ENCODE measurements at places on chromosomes 1 and 21.

DNA sequence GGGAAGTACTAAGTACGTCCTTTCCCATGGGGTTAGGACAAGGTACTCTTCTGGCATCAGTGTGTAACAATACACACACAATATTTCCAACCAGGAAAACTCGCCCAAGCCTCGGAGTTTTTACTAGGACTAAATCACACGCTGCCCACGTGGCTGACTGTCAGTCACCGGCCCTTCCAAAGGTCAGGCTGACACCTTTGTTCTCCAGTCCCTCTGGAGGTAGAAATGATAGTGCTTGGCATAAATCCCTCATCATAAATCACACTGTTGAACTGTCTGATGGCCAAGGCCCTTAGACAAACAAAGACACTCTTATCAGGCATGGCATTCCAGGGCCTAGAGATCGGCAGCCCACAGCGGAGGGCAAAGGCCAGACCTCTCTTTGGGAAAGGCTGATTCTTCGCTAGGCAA lies 16.9 kb upstream of the SLAMF9 start:
- DNase-seq = no peak

DNA sequence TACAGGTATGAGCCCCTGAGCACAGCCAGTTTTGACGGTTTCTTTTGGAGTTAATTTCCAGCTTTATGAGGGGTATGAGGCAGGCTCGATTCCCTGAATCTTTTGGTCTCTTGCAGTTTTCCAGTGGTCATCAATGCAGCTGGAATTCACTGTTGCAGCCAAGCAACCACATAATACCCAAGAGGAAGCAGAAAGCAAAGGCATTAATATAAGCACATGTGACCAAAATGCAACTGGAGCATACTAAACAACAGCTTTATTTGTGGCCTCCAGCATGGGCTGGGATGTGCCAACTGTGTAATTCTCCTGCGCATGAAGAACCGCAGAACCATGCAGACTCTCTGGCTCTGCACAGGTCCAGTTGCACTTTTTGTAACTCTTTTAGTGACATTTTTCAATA lies 33.0 kb downstream of the DSCAM start:
- DNase-seq = no peak

DNA sequence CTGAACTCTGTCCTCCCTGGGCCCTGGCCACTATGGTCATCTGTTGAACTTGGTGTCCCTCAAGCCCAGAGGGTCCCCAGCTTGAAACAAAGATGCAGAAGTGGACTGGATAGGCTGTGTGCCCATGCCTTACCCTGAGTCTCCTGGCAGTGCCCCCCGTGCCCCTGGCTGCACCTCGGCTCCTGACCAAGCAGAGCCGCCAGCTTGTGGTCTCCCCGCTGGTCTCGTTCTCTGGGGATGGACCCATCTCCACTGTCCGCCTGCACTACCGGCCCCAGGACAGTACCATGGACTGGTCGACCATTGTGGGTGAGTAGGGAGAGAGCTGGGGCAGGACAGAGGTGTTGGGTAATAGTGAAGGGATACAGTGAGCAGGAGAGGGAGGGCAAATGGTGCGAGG lies 10.7 kb downstream of the TIE1 start:
- no peak for DNase-seq

DNA sequence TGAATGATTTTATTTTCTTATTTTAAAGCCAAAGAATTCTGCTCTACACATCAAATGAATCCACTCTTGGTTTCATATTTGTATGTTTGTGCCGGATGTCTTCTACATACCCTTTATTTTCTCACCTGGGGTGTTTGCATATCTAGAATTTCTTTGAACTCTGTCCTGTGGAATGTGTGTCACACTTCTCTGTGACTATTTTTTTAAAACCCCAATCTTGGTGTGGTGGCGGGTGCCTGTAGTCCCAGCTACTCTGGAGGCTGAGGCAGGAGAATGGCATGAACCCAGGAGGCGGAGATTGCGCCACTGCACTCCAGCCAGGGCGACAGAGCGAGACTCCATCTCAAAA lies 35.4 kb downstream of the CENPF start:
- DNase-seq = no peak

DNA sequence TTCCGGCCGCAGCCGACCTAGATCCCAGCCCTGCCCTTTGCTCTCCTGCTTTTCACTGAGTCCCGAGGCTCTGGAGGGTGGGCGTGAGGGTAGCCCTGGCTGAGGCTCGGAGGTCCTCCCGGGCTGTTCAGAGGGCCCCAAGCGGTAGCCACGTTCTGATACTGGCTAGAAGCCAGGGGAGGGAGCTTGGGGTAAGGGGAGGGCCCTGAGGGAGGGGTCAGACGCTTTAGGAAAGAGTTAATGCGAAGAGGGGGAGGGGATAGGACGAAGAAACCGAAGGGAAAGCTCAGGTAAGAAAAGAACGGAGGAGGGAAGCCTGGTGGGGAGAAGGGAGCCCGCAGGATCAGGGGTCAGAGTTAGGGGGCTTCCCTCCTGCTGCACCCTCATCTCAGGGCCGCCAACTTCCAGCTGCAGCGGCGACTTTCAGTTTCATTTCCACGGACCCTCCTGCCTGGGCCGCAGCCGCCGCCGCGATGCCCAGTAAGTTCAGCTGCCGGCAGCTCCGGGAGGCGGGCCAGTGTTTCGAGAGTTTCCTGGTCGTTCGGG lies at the start of gene MOV10:
Gene MOV10 (plus strand): TSS at position 220 of the 546 bp plus-strand sequence. CDS start 254 bp downstream, at position 474.
- DNase-seq = peak; percentile 80

GRCh38 chr1:236103646-236104218 lies 38.6 kb upstream of the GPR137B start:
- peak; percentile 60 for DNase-seq

GRCh38 chr1:205229399-205229871 lies 1.7 kb downstream of the TMCC2 start:
- peak; percentile 98 for DNase-seq

- DNase-seq = no peak
Measured at GRCh38 chr1:44310006-44310405, 45.1 kb downstream of the ERI3 start.

DNA sequence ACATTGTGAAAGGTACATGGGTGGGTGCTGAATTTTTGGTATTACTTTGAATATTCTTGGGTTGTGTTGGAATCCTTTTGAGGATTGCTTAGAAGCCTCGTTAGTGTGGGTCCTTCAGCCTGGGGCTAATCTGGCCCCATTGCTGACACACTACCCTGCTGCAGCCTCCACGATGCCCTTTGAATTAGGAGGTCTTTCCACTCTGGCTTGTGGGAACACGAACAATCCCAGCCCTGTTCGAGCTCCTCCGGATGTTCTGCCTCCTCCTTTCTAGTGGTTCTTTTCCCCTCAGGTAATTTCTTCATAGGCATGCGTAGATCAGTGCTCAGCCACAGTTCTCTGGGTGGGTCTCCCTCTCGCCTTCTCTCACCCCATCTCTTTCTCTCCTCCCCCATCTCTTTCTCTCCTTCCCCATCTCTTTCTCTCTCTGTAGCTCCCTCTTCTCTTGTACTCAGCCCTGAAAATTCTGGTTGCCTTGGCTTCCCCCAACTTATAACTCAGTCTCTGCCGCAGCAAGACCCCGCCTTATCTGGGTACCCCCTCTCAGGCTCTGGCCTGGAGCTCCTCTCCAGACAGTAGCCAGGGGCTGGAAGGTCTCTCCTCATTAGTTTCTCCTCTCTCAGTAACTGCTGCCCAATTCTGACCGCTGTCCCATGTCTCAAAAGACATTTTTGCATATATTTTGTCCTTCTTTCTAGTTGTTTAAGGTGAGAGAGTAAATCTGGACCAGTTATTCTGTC lies 46.0 kb upstream of the SLC19A1 start:
- DNase-seq = peak; percentile 2

DNA sequence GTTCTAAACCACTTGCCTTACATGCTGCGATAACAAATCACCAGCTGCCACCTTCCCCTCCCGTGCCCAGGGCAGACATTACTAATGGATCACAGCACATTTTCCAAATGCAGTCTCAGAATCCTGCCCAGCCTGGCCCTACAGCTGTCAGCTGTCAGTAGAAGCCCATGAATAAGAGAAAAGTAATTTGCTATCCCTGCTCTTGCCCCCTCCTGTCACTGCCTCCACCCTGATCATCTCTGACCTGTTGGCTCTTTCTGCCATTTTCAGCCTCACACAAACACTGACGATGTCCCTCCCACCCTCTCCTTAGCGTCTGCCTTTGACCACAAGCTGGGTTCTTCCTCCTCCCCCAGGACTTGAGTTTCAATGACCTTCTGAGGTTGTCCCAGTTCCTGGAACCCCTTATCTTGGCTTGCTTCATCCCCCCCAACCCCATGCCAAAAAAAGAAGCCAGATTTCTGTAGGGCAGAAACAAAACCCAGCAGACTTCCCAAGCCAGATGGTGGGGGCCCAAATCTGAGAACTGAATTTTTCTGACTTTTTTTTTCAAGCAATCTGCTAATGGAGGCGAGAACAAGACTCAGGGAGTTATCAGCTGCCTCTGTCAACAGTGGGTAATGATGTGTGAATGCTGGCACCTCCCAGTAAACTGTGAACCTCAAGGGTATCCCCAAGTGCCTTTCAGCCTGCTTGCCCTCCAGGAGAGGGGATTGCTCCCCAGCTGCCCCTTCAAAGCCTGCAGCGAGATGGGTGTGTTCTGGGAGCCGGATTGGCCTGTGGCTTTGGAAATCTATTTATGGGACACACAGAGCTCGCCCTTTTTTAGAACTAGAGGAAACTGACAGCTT lies 216.5 kb upstream of the VAMP3 start:
- peak; percentile 77 for DNase-seq

GRCh38 chr1:21052034-21052433 lies 124.7 kb downstream of the EIF4G3 start:
- DNase-seq = no peak

- DNase-seq = no peak
Measured at GRCh38 chr1:228272331-228272791, 64.5 kb downstream of the OBSCN start.

- no peak for DNase-seq
Measured at GRCh38 chr1:119715542-119715941, 3.8 kb downstream of the PHGDH start.

DNA sequence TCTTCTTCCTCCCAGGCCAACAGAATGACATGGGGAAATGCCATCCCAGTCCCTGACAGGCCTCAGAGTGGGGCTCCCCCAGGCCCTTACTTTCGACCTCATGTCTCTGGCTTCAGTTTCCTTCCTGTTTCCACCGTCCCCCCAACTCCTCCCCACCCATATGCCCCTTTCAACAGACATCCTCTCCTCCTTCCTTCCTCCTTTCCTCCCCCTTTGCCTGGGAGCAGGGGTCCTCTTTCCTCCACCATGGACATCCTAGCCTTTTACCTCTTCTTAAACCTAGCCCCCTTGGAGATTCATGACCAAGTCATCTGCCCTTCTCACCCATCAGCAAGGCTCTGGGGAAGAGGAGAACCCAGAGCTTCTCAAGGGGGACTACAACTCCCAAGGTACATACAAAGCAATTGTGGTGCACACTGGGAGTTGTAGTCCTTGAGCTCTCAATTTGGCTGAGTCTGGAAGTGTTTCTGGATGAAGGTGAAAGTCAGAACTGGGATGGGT lies 4.0 kb downstream of the ZBTB7B start:
- DNase-seq = peak; percentile 51

GRCh38 chr1:51061231-51061918 lies 40.7 kb upstream of the C1orf185 start:
- DNase-seq = no peak

GRCh38 chr1:32684167-32684811 lies 18.3 kb downstream of the SYNC start:
- no peak for DNase-seq

- no peak for DNase-seq
Measured at GRCh38 chr1:109228167-109228566, 14.4 kb downstream of the SARS1 start.

DNA sequence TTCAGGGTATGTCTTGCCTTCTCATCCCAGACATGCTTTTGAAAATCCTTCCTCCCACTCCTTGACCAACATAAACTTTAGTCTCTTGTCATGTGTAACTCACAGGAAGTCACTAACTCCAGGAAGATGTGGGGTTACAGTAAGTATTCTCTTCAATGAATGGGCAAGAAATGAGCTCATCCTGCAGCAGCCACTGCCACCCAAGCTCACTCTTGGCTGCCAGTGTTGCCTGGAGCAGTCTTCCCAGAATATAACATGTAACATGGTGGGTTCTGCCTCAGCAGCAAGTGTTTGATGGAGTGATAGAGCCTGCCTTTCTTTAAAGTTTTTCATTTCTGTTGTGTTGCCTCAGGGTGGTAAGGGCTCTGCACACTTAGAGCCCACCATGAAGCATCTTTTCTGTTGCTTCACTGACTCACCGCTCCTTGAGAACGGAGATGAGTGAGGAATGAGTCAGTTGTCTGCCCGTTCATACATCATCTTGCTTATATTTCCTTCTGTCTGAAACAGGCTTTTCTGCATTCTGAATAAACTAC lies 187.0 kb downstream of the TPR start:
- no peak for DNase-seq

GRCh38 chr1:89757532-89757931 lies 63.3 kb upstream of the LRRC8D start:
- DNase-seq = no peak

GRCh38 chr1:92795166-92795565 lies 10.3 kb upstream of the EVI5 start:
- no peak for DNase-seq

DNA sequence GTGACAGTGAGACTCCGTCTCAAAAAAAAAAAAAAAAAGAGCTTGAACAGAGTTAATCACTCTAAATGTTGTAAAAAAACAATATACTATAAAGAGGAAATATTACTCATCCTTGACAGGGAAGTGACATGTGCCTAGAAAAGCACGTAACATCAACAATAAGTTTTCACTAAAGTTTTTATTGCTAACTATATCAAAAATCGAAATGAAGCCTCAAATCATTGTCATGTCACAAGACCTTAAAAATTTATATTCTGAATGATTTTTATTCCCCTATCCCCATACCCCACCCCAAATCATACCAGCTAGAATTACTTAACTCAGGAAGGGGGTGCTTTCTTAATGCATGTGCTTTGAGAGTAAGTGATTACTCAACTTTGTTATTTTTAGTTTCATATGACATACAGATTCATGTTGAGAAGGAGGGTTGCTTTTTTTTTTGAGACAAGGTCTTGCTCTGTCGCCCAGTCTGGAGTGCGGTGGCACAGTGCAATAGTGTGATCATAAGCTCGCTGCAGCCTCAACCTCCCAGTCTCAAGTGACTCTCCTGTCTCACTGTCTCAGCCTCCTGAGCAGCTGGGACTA lies 53.6 kb upstream of the MUTYH start:
- no peak for DNase-seq

DNA sequence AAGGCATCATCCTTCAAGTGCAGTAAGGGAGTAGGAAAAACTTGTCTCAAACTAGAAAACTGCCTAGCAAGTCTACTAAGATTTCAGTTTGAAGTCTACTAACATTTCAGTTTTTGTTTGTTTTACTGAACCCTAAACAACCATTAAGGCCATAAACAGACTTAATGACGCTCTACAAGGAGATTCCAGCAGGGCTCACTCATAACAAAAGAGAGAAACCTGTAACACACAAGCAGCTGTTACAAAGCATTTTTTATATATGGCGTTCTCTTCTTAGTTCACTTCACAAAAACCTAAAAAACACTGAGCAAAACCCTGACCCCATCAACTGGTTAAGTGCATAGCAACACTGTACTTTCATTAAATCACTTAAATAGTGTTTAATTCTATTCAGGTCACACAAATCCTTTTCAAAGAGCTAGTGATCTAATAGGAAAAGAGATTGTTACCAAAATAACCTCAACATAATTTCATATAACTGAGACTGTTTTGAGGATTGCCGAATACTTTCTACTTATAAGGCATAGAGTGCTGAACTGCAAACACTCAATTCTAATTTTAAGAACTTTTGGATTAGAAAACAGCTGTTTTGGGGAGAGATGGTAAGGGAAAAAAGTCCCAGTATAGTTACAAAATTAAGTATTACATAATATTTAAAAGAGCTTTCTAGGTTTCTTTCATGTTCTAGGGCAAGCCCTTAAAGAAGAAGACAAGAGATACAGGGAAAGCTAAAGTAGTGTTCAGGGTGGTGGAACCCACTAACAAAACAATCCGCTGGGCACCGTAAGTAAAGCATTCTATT lies 1.4 kb downstream of the B3GALNT2 start:
- DNase-seq = no peak

All from WERI-Rb-1 (cell line).